ENCODE measurements at places on chromosomes 4 and X.

DNA sequence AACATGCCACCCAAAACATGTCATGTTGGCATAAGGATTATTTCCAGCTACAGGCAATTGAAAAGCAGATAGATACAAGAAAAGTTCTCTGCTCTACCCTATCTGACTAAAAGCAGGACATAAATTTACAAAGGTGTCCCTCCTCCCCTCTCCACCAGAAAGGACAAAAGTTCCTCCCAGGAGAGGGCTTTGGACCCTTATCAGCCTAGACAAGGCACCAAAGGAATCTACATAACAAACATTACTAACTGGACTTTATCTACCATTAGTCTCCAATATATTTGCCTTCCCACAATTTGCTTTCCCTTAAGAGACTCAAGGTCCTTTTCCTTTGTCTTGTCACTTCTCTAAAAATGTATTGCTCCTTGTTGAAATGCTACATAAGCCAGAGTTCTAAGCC, 55.6 kb downstream of the ADGRA3 start:
- no peak for DNase-seq

DNA sequence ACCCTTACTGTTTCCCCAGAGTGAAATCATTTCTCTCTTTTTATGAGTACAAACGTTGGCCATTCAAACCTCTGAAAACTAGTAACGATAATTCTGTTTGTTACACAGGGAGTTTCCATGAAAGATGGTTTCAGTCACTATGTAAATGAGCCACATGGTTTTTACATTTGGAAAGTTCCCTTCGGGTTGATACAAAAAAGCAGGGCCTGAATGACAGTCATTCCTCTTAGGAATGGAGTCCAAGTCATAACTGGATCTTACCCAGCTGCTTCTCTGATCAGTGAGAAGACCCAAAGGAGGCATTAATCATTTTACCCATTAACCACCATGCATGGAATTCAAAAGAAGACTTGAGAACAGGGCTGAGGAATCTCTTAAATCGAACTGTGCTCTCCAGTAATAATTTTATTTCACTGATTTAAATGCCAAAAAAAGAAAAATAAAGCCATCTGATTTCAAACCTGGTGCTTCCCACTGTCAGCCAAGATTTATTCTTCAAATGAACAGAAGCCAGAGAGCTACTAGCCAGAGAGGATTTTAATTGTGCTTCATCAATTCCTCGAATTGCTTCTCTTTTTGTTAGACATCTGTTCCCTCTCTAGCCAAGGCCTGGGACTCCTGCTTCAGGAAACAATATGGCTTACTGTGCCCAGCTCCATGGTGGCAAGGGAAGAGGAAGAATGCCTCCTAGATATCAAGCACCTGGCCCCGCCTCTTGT, 3.2 kb downstream of the SOWAHB start:
- no peak for DNase-seq

- no peak for DNase-seq
These were observed 136.7 kb downstream of the PARM1 start for GRCh38 chr4:75069493-75070074.

DNA sequence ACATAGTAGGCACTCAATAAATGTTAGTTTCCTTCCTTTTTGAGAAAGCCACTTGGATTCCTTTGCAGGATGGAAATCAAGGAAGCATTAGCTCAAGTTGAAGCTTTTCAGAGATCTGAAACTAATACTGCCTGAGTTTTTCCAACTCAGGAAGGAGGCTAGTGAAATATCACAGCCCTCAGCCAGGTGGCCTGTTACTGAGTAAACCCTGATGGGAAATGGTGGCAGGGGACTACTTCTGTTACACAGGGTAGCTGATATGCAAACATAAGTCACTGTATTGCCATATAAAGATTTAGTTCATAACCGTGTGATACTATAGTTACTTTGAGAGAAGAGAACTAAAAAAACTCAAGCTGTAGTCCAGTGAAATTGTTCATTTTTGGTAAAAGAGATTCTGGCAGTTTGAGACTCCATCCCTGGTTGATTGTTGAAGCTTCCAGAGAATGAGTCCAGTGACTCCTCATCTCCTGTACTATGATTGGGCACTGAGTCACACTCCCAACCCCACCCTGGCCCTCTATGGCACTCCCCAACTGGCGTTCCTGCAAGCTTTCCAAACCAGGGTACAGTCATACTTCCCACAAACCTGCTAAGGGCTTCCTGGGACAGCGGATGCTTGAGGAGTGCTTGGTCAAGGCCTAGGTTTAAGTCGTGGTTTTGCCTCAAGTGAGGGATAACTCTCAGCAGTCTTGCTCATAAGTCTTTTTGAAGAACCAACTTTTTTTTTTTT, 81.8 kb downstream of the MID1IP1 start:
- DNase-seq = no peak

GRCh38 chrX:130165181-130165702, 399 bp downstream of the AIFM1 start:
- no peak for DNase-seq

- no peak for DNase-seq
These were observed 18.2 kb downstream of the NAAA start for GRCh38 chr4:75922588-75922987.

- DNase-seq = no peak
These were observed 15.4 kb downstream of the CMC4 start for GRCh38 chrX:155055494-155055893.

- DNase-seq = no peak
These were observed 254.6 kb upstream of the GK2 start for GRCh38 chr4:79662651-79663050.

- no peak for DNase-seq
These were observed 134.4 kb downstream of the SMIM20 start for GRCh38 chr4:26048378-26048882.

DNA sequence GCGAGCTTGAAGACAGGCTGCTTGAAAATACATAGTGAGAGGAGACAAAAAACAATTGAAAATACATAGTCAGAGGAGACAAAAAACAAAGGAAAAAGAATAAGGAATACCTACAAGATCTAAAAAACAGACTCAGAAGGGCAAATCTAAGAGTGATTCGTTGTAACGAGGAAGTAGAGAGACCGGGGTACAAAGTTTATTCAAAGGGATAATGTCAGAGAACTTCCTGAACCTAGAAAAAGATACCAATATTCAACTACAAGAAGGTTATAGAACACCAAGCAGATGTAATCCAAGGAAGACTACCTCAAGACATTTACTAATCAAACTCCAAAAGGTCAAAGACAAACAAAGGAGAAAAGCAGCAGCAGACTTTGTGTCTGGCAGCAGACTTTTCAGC, 165.6 kb downstream of the NEK1 start:
- no peak for DNase-seq

- no peak for DNase-seq
These were observed 50.4 kb upstream of the PTPN13 start for GRCh38 chr4:86543560-86544309.

DNA sequence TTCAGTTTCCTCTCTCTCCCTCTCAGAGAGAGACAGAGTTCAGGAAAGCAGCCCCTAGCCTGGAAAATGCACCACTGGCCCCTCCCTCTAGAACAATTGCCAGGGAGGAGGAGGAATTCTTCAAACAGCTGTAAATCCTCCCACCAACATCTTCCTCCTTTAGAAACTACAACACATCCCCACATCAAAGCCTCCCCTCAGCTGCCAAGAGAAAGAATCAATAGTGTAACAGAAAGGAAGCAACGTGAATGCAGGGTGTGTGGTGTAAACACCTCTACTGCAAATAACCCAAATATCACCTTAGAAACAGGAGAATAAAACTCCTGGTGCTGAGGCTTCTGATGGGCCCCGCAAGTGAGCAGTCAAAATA, 249.9 kb upstream of the GATB start:
- DNase-seq = no peak
